ENCODE measurements at places on chromosomes 12 and 14. TPM values are rescaled to one million over a fixed set of nuclear protein-coding genes. Genes with fewer than 3 reads are reported as not detected.

The DNAH10 gene
- polyA plus RNA-seq = 6.0 TPM

The B3GNT4 gene
- 4.2 TPM for polyA plus RNA-seq

DNA sequence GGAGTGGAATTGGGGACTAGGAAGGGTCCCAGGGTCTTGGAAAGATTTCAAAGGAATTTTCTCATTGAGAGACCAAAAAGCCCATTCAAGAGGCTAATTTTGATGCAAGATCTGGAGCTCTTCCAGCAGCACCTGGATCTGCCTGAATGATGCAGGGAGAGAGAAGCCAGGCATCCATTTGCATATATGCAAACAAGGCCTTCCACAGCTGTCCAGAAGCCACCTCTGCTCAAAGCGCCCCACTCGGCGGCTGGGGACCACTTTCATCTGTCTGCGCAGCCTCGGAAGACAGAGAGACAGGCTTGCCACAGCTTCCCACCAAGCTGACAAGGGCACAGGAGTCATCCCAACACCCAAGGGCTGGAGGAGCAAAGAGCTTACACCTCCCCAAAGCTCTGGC, 295.6 kb downstream of the DPF3 start:
- no peak for DNase-seq

- no peak for DNase-seq
Measured at GRCh38 chr12:8648576-8649205, 13.9 kb downstream of the MFAP5 start.

DNA sequence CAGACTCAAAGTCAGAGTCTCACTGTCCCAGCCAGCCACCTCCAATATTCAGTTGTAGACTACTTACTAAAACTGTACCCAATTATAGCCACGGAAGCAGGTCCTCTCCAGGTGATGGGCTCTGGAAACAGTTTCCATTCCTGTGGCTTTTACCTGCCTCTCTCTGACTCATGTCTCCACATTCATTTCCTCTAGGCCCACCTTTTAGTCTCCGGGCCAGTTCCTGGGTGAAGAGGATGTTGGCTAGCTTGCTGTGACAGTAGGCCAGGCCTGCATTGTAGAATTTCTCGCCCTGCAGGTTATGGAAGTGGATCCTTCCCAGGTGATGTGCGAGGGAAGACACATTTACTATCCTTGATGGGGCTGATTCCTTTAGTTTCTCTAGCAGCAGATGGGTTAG, 5.6 kb downstream of the RDH11 start:
- no peak for DNase-seq

- DNase-seq = no peak
Measured at GRCh38 chr12:119694111-119694510, 26.2 kb downstream of the PRKAB1 start.

Data from left renal cortex interstitium (tissue), 4 donors.